ENCODE measurements at places on chromosomes 4 and X.

DNA sequence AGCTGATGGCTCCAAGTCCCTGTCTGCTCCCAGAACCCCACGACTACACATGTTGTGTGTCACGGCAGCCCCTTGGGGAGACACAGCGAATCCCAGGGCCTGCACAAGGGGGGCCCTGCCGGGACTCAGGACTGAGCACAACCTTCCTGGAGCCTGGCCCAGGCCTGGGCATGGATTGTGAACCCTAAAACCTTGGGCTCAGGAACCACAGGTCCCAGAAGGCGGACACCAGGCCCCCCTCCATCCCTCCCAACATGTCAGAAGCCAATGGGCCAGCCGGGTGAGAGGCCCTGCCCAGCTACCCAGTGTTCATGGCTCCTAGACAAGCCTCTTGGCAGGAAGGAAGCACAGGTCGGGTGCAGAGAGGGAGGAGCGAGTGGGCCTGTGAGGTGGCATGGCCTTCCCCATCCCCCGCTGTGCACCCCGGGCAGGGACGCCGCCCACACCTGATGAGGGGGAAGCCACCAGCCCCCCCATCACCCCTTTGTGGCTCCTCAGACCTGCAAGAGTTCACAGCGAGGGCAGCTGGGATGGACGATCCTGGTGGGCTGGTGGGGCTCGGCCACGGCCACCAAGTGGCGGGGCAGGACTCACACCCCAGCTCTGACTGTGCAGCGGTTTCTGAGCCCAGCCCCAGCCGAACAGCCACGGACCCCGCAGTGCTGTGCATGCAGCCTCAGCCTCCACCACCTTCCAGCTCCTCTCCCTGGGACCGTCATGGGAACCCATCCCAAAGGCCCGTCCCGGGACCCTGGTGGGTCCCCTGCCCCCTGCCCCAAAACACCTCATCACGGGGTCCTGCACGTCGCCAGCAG is 3.7 kb downstream of the PDE6B start:
- no peak for DNase-seq

- no peak for DNase-seq
Observed at GRCh38 chr4:74378573-74378972, 13.6 kb downstream of the EREG start.

DNA sequence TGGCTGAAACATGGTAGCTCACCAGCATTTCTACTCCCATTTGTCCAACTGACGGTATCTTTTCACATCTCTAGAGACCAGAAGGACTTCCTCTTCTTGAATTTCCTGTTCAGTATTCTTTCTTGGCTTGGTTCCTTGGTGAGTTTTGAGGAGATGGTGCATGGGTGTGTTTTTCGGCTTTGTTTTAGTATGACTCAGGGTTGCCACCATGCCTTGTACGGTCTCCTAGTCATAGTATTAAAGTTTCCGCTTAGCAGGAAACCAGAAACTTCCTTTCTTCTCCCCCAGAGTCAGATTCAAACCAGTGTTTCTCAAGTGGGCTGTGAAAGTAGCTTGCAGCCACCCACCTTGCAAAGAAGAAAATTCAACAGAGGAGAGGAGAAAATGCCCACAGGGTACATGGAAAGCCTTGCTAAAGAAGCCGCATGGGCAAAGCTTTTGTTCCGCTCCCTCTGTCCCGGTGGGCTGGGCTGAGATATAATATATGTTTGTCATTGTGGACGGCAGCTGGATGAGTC is 5.7 kb downstream of the CD99 start:
- DNase-seq = peak; percentile 42

DNA sequence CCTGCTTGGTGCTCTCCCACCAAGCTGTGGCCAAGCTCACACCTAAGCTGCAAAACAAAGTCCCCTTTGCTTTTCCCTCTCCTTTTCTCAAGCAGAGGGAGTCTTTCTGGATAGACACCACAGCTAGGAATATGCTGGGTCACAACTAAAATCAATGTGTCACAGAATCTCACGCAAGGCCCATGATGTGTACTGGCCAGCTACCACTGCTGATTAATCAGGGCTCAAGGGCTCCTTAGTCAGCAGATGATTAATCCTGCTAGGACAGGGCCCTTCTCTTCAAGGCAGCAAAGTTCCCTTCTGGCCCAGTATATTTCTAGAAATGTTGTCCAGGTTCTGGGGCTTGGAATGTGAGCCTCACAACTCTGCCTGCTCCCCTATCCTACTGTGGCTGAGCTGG is 32.0 kb upstream of the TENT5D start:
- DNase-seq = no peak

DNA sequence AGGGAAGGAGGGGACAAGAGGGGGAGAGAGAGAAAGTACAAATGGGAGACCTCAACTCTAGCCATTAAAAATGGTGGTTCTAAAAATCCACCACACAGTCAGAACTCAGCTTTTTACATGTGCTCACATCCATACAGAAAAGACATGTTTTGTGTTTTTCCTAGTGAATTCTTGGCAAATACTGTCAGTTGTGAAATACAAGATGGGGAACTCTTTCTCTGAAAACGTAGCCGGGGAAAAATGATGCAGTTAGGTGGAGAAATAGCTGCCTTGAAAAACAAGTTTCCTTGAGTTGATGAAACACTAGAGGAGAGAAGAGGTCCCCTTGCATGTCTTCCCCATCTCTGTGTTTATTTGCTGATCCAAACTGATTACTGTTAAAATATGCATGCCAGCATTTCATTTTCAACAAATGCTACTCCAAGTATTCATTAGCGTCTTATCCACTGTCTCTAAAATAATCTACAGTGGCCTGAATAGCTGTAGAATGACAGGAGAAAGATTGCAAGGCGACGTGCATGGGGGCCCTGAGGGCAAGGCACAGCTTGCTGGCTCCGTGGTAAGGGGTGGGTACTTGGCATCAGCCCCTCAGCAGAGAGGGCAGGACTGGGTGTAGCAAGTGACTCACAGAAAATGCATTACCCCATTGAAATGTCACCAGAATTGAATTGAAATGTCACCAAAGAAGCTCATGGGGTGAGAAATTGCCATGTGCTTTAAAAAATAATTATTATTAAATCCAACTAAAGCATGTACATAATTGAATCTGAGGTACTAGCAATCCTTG is 48.1 kb upstream of the TBL1X start:
- no peak for DNase-seq

DNA sequence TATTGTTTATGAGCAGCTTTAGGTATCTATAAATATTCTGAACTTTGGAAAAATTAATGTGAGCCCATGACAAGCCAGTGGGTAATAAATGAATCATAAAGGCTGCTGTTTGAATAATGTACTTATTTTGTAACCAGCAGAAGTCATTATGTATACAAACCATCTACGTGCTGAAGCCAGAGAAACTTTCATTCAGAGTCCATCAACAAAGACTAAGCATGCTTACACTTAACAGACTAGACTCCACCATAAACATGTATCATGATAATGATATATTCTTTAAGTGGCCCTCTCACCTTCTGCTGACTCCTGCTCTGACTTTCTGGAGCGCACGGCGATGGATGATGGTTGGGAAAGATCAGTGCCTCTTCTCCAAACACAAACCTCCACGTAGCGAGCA is 72.0 kb downstream of the SMARCA5 start:
- DNase-seq = no peak

DNA sequence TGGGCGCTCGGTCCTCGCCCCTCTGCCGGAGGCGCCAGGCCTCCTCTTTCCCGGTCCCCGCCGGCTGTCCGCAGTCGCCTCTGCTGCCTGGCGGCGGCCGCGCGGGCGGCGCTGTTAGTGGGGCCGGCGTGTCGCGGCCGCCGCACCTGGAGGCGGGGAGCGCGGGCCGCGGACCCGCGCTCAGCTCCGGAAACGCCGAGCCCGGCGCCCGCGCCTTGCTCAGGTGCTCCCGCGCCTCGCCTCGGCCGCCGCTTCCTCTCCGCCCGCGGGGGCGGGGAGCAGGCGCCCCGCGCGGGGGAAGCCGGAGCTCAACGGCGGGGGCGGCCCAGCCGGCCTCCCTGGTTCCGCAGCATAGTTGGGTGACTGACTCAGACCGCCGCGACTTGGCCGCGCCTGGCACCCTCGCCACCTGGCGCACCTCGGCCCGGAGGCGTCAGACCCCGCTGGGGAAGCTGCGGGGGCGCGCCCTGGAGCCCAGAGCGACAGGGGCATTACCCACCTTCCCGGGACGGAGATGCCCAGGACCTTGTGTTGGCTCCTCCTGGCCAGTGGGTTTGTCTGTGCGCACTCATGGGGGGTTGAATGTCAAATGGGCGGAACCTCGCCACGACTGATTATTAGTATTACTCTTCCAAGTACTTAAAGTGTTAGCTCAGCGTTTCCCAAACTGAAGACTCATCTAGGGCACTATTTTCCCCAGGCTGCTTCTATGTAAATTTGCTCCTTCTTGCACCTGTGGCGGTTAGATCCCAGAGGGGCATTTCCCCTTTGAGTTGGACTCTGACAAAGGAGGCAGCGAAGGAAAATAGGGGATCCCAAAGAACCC is at the start of gene ARAP2:
ARAP2 (minus strand) TSS at position 258 of the 826 bp plus-strand sequence. CDS start 15,028 bp downstream, outside the sequence.
- DNase-seq = peak; percentile 53

- DNase-seq = no peak
Observed at GRCh38 chrX:22041907-22042530, 9.9 kb downstream of the PHEX start.

DNA sequence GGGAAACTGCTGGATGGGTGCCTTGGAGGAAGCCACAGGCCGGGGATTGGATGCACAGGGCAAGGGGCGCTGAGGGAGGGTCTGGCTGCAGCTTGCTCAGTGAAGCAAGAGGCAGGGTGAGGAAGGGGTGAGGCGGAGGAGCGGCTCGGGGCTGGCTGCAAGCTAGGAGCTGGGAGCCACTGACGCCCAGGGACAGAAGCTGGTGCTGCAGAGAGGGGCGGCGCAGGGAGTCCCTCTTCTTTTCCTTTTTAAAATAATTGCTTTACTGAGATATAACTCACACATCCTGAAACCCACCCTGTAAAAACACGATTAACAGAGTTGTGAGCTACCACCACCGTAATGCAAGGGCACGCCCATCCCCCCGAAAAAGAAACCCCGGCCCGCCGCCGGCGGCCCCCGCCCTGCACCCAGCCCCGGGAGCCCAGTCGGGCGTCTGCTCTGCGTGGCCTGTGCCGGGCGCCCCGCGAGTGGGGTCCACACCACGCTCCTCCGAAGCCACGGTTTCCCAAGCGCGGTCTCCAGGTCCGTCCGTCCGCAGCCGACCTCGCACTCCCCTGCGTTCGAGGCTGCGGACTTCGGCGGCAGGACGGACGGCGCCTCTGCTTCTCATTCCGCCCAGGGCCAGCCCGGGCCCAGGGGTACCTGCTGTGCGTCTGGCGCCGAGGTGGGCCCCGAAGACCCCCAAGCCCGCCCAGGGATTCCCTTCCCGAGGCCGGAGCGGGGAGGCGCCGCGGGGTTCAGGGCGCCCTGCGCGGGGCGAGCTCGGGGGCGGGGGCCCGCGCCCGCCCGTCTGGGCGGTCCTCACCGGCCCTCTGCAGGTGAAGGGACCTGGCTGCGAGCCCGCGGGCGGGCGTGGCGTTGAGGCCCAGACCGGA is 866 bp upstream of the UVSSA start:
- DNase-seq = peak; percentile 65

DNA sequence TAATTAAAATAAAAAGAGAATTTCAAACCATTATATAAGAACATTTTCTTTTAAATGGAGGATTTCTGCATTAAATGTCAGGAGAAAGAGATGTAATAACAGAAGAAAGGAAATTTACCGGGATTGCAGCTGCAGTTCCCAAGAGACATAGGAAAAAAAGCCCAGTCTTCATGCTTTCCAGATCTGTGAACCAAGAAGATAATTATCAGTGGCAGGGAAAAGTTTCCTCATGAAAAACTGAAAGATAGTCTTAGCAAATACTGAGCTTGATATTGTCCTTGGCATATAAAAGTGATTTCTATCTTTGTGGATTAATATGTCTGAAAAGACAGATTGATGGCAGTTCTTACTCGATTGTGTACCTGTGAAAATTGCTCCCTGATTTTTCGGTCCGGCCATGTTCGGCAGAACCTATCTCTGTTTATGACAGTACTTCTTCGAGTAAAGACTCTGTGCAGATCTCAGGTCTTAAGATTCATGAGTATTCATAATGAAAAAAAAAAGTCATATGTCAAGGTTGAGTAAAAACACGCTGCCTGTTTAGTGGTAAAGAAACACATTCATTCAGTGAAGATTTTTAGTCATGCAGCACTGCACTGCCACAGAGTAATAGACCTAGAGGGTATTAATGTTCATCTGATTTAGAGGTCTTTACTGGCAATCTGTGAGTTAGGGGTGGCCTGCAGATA is 29.6 kb downstream of the SPARCL1 start:
- no peak for DNase-seq

DNA sequence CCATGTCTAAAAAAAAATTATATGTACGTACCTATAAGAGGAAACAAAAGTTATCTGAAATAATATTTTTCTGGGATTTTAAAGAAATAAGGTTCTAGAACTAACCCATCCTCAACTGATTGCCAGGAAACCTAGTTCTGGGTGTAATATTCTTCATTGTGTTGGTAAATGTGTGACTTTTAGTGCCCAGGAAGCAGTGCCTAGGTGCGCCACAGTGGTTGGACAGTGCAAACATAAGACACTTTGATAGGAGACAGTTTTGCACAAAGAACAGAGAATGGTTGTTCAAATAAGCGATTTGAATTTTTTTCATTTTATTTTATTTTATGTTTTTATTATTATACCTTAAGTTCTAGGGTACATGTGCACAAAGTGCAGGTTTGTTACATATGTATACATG is 22.0 kb upstream of the PTTG2 start:
- no peak for DNase-seq

DNA sequence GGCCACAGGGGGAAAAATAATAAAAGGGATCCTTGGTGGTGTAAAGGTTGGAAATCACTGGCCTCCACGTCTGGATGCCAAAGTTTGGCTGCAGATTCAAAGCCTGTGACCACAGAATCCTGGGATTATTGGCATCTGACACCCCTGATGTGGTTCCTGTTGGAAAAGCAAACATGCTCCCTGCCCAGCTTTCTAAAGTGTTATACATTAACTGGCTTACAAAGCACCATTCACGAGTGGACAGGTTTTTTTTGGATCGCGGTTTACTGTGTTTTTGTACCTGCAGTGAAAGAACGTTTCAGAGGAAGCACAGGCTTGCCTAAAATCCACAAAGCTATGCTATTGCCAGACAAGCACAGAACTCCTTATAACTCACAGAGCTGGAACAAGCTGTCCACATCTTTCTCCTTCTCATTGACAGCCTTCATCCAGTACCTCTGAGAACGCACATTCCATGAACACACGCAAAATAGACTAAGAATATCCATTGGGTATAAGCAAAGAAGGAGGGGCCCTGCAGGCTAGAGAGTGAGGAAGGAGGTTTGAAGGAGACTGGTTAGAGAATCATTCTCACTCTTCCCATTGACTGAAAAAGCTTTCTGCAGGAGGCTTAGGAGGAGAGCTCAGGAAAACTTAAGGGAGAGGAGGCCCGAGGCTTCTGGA is 14.5 kb upstream of the CAPN6 start:
- no peak for DNase-seq

DNA sequence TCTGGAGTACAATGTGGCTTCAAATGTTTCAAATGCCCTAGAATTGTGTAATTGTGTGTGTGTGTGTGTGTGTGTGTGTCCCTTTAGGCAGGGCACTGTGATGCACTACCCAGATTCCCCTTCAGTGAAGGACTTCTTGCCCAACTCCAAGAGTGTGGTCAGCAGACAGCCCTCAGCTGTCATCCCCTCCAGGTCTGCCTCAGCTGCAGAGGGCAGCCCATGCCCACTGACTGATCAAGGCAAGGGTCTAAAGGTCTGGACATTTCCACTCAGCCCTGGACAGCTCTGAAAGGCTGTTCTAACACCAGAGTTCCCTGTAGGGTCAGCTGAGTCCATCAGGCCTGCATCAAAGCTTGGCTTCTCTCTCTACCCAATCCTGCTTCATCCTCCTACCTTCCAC is 83.9 kb upstream of the USP9X start:
- DNase-seq = no peak
